ENCODE measurements at places on chromosomes 2 and 18. TPM values are rescaled to one million over a fixed set of nuclear protein-coding genes. Genes with fewer than 3 reads are reported as not detected.

GRCh38 chr2:159572459-159572858, 43.9 kb downstream of the BAZ2B start:
- no peak for DNase-seq

Gene SCYGR7
- not detected for total RNA-seq

DNA sequence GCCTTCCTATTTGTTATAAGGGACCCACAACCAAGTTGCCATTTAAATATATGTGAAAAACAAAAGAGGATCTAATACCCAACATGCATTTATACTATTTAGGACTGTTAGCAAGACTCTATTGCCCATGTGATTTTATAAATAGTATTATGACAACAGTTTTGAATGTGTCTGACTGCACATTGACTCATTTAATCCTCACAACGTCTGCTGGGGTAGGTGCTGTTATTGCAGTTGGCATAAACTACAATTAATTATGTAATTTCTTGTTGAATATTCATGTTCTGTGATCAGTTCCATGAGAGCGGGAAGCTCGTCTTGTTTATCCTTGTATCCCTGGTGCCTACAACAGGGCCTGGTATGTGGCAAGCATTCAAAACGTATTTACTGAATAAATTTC, 53.7 kb downstream of the SH2D6 start:
- no peak for DNase-seq

DNA sequence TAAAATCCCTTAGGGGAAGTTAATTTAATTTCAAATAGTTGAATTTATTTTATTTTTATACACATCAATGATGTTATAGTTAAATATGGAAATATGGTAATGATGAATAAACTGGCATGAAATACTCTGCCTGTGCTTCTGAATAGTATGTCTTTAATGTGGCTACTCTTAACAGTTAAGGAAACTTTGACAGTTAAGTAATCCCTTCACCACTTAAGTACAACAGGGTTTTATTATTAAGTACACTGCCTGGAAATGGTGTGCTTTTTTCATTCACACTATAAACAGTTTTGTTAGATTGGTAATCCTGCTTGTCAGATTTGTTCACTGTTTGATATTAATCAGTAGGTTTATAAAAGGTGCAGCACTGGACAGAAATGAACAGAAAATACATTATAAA, 412.0 kb upstream of the ZEB2 start:
- no peak for DNase-seq

DNA sequence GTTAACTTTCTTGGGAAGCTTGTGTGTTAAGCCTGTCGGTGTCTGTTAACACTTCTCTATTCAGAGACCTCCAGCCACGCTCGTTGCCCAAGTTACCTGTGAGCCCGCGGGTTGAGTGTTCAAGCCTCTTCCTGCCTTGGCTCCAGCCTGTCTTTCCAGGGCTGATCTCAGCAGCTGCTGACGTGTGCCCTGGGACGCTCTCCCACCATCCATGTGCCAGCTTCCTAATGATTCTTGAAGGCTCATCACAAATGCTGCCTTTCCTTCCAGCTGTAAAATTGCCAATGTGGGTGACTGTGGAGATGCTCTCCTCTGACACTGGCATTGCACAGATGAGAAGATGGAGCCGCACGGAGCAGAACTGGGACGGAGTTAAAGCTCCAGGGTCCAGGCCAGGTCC, 6.1 kb downstream of the RNF144A start:
- no peak for DNase-seq

GRCh38 chr2:238945433-238946150, 97.7 kb downstream of the TWIST2 start:
- DNase-seq, result no peak

DNA sequence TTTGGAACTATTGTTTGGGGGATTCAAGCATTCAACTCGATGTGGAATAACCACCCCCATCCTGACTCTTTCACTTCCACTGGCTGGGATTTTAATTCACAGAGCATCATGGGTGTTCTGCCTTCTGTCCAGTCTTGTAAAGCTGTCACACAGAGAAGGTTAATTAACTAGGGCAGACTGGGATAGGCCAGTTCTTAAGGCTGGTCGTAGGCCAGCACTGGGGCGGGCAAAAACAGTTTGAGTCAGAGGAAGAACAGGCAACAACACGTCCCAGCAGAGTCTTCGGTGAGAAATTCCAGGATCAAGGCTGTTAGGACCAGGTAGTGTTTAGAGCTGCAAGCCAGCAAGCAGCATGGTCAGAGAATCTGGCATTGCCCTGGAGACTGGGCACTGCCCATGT, 4.0 kb upstream of the RNF152 start:
- no peak for DNase-seq
